ENCODE measurements at places on chromosomes 12 and 14.

GRCh38 chr12:77681726-77682125 is 149.0 kb upstream of the NAV3 start:
- no peak for DNase-seq

- no peak for DNase-seq
Observed at GRCh38 chr14:98958048-98958631, 313.9 kb downstream of the BCL11B start.

- DNase-seq: no peak
Observed at GRCh38 chr14:76653875-76654572, 107.2 kb upstream of the VASH1 start.

- no peak for DNase-seq
Observed at GRCh38 chr14:22096514-22096895, 422.9 kb upstream of the OR4E1 start.

DNA sequence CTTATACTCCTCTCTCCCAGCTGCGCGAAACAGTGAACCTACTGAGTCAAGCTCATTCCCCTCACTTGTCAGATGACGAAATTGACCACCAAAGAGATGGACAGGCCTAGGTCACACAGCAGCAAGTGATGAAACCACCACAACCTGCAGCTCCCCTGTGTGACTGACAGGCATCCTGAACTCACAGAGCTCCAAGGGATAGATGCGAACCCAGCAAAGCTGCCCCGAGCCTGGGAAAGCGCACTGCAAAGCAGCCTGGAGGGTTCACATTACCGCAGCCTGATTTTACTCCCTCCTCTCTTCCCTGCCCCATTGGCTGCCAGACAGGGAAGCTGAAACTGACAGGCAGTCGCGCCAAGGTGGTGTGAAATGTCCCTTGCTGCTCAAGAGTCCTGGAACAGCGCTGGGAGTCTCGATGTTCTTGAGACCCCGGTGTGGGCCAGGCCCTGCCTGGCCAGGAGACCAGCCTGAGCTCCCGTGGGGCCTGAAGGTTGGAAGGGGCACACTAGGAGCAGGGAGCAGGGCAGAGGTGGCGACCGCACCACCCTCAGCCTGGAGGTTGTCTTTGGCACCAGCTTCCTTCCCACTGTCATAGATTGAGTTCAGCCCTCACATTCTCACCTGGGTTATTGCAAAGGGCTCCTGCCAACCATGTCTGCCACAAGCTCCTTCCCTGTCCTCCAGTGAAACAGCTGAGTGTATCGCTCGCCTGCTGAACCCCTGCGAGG is 36.3 kb downstream of the SNRNP35 start:
- no peak for DNase-seq

DNA sequence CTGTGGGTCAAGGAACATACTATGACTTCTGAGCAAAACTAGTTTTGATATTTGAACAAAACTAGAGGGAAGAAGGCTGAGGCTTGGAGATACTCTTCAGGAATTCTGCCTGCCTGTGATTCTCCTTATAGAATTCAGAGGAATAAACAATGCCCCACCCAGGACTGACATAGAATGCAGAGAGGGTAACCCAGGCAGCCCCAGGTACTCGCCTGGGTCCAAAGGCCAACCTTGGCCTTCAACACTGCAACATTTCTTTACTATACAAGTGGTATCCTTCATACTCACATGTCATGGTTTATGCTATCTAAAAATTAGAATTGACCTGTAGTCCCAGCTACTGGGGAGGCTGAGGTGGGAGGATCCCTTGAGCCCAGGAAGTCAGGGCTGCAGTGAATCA is 217.0 kb upstream of the FOXN3 start:
- DNase-seq: no peak

- DNase-seq: no peak
Observed at GRCh38 chr12:59699421-59700152, 103.8 kb downstream of the SLC16A7 start.

- no peak for DNase-seq
Observed at GRCh38 chr14:55697414-55697861, 117.4 kb downstream of the KTN1 start.

- no peak for DNase-seq
Observed at GRCh38 chr12:47312808-47313426, 233.2 kb upstream of the AMIGO2 start.

- no peak for DNase-seq
Observed at GRCh38 chr14:90053044-90053443, 8.8 kb upstream of the KCNK13 start.

DNA sequence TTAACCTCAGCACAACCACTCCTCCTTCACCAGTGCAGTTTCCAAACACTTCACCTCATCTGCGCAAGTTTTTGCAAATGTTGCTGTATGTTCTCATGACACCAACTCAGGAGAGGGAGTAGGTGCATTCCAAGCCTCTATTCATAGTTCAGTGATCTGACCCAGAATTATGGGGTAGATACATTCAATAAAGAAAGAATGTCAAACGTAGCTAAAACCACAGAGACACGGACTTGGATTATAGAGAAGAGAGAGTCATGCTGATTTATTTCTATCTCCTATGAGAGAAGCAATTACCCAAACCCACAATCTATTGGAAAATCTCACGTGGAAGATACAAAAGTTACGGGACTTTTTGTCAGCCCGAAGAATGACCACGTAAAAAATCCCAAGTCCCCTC is 1006.0 kb upstream of the TMEM132C start:
- DNase-seq: no peak

DNA sequence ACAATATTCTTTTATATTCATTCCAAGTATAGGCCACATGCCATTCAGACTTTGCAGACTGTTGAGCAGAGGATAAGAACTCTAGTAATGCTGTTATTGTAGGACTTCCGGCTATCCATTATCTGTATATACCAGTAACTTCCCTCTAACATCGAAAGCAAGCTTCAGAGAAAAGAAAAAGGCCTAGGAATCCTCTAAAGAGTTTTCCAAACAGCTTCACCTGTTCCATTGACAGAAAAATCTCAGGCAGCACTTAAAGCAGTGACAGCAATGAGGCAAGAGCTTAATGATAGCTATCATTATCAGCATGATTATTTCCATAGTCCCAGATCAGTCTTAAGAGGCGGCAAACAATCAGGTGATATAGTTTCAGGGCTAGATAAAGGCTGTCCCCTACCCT is 1.8 kb downstream of the CPNE8 start:
- DNase-seq: no peak

DNA sequence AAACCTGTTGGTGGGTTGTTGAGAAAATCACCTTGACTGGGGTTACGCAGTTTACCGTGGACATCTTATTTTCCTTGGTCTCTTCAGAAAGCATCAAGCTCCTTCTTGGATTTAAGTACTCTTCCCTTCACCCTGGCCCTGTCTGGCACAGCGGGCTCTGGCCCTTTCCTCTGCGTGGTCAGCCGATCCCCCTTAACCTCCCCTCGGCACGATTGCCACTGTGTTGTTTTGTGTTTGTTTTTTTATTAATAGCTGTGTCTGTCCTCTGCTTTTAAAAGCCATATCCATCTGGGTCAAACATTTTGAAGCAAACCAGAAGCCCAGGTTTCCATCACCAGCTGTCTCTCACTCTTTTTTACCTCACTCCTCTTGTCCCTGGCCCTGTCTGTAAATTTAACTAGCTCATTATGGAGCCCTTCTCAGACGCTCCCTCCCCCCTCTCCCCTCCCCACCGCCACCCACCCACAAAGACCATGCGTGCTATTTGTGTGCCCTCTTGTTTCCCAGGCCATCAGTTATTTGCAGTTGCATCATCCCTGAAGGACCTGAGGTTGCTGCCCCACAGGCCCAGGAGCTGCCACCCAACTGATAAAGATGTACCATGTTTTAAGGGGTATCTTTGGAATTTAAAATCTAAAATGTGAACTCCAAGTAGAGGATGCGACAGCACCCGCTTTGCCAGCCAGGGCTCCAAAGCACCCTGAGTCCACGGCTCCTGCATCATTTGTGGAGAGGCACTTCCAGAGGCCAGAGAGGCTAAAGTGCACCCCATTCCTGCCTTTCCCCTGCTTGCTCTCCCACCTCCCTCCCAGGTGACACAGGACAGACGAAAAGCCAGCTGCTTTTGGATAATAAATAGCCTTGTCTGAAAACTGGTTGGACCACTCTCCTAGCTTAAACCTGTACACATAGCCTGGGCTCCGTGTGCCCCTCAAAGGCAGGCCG is 3.9 kb downstream of the BCL11B start:
- no peak for DNase-seq

GRCh38 chr14:31164115-31164514 is 43.5 kb downstream of the HECTD1 start:
- DNase-seq: no peak

DNA sequence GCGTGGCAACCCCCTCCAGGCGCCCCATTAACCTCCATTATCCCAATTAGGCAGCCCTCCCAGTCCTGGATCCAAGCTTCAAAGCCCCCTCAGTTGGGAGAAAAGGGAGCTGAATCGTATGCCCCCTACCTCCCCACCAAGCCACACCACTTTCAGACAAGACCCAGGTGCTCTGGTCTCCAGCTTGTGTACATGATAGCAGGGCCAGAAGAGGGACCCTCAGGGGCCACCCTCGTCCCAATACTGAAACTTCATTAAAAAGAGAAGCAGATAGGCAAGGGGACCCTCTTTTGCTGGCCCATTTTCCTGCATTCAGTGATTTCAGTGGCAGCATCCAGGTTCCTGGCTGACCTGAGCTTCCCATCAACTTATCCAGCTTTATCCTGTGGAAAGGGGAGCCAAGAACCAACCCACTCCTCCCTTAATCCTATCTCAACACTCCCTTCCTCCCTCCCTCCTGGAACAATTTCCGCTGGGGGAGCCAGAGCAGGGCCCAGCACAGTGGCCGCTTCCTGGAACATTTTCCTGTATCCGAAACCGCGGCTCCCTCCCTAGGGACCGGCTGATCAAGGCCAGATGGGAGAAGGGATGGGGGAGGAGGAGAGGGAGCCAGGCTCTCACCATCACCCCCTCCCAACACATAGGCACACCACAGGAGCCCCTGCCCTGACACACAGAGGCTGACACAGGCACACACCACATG is 9.5 kb upstream of the SP7 start:
- DNase-seq: no peak

GRCh38 chr12:3242199-3242863 is 165.2 kb downstream of the TSPAN9 start:
- no peak for DNase-seq

- DNase-seq: no peak
Observed at GRCh38 chr12:113134071-113134470, 1.5 kb downstream of the RASAL1 start.

DNA sequence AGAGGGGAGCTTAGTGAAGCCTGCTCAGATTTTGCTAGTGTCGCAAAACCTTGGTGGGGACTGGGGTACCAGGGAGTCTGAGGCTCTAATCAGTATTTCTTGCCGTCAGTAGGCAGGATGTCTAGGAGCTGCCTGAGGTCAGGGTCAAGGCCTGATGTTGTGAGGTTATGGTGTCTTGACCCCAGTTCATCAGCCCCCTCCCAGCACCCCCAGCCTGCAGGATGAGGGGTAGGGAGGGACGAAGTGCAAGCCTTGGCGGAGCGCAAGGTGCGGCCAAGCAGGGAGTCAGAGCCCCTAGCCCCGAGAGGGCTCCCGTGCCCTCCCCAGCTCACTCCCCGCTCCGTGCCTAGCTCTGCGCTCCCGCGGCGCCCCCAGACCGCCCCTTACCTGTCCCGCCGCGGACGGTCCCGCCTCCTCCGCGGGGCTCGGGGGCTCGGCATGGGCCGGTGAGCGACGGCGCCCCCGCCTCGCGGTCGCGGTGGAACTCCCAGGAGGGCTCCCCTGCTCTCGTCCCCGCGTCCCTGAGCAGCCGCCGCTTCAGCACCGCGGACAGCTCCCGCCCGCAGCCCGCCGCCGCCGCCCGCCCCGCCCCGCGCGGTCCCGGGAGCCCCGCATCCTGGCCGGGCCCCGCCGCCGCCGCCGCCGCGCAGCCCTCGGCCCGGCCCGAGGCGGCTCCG is 347 bp downstream of the SYNDIG1L start:
- DNase-seq: peak; percentile 29

DNA sequence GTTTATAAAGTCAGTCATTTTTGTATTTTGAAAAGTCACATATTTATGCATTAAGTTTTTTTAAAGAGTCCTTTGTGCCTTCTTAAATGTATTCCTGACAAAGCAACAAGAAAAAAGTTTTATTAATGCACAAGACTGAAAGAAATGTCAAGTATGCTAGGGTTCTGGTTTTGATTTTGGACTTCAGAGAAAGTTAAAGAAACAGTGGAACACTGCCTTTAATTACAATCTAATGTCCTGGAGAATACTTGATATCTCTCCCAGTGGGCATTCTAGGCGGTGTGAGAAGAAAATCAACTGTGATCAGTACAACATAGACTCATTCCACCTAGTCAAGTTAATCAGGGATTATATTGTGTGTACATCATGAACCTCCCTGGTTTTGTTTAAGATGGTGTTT is 49.9 kb downstream of the PRICKLE1 start:
- no peak for DNase-seq

DNA sequence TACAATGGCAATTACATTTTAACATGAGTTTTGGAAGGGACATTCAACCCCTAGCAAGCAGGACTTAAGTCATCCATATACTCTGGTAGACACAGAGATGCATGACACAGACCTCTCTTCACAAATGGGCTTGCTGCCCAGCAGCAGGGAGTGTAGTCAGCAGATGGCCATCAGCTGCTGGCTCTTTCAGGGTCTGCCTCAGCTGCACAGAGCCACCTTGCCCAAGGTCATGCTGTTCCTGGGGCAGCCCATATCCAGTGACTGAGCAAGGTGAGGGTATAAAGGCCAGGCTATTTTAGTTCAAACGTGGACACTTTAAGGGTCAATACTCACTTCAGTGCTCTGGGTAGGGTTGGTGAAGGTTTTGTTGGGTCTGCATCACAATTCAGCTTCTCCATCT is 58.3 kb upstream of the JDP2 start:
- no peak for DNase-seq

DNA sequence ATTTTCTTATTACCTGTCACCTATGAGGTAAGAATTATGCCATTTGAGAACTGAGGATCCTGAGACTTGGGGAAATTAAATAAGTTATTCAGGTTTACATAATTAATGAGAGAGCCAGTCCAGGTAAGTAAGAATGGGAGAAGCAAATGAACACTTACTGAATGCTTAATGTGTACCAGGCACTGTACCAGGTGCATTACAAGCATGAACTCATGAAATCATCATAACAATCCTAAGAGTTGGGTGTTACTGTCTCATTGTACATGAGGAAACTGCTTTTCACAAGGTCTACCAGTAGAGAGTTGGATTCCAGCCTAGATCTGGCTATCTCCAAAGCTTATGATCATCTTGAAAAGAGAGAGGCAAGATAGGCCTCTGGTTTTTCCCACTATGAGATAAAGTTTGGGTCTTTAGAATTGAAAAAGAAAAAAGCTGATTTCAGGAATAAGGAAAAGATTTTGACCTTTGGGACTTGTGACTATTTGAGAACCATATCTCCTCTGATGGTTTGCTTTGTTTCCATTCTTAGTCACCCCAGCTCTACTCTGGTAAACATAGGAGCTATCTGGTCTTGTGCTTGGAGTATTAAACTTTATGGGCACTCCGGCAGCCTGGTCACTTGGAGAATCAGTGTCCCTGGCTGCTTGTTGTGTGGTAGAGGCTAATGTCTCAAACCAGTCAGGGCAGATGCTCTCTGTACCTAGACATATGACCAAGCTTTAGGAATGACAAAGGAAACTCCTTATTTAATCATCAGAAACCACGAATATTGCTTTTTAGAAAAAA is 48.0 kb downstream of the PTHLH start:
- no peak for DNase-seq

All from activated CD4-positive, alpha-beta T cell treated with anti-CD3 and anti-CD28 coated beads, Interleukin-2, amount 50 U/mL, for 4 hours (primary cell).